Inflammatory macrophage treated with lipopolysaccharide for 4 hours (primary cell): ENCODE measurements at places on chromosomes 2 and 18.
A peak's percentile ranks its signal among the peaks of the same experiment; 100 is the strongest.

DNA sequence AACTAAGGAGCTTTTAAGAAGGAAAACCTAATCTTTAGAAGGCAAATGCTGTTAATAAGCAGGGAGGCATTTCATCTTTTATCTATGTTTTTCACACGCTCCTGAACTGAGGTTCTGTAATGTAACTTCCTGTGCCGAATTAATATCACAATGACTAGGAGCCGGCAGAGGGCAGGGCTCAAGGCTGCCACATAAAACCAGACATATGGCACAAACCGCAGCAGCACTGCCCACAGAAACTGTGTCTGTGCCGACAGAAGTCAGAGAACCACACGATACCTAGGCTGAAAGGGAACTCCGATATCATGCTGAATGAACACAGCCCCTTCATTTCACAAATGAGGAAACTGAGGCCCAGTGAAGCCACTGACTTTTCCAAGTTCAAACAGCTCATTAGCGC lies 112.1 kb downstream of the EIPR1 start:
- no peak for DNase-seq

DNA sequence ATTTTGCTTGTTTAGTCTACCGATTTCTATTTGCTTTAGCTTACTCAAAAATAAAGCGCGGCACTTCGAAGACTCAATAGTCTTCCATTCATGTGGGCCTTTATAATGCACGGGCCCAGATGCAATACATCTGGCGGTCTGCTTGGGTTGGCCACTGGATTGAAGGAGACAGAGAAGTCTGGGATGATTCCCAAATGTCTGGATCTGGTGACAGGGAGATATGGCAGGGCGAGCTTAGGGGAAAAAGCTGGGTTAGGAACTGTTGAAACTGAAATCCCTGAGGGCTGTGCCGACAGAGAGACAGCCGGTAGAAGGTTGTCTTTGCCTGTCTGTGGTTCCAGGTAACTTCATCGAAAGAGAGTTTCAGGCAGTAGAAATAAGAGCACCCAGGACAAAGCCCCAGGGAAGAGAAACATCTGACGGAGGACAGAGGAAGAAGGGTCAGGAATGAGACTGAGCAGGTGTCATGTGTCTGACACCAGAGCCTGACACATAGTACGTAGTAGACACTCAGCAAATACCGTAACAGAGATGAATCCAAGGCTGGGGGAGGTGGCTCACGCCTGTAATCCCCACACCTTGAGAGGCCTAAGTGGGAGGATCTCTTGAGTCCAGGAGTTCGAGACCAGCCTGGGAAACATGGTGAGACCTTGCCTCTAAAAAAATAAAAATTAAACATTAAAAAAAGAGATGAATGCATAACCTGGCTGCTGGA lies 13.6 kb downstream of the CLUL1 start:
- no peak for DNase-seq

- DNase-seq, result no peak
Observed at GRCh38 chr2:224426656-224427055, 24.7 kb upstream of the FAM124B start.

- no peak for DNase-seq
Observed at GRCh38 chr2:231321021-231321420, 74.5 kb upstream of the B3GNT7 start.

DNA sequence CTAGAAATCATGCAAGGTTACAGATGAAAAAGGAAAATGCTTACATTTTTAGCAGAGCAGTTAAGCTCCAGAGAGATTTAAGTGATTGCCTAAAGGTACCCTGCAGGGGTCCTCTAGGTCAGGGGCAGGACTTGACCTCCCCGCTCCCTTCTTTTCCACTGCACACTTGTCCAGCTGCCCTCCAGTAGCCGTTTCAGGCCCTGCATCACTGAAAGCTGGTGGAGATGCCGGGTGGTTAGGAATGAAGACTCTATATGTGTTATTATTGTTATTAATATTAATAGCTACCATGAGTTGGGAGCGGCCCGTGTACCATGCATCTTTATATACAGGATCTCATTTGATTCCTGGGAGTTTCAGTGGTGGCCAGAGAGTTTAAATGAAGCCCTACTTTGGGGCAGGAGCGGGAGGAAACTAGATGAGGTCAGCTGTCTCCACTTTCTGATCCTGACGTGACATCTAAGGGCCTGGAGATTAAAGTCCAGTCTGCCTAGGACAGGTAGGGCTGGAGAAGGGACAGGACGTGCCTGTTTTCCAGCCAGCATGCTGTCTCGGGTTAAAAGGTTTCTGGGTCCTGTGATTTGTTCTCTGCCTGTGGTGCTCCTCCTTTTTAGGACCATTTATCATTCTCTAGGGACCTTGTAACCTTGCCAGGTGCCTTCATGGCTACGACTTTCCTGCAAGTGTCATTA lies 2.1 kb downstream of the TMEM37 start:
- DNase-seq, result no peak

DNA sequence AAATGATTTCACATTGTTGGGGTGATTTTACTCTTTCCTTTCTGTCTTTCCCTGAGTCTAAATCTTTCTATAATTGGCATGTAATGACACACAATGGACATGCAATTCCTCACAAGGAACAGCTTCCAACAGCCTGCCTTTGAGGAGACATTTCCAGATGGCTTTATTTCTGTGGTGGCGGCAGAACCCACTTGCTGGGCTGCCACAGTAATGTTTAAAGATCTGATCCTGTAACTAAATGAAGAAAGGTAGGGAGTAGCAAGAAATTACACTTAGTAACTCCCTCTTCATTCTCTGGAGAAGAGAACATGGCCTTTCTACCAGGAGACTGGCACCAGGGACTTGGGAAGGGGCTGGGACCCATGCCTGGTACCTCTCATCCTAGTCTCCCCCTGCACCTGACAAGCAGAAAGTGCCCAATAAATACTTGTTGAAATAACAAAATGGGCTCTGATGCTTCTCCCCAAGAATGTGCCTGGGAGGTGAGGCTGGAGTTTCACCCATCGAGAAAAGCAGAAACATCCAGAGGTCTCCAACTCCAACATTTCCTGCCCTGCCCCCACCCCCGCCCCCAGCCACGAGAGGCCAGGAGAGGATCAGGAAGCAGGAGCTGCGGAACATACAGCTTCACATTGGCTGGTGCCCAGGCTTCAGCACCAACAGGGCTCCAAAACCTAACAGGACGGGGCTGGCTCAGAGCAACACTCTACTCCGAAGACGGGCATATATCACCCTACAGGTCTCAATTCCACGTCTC lies 92.1 kb downstream of the PXDN start:
- DNase-seq, result no peak

DNA sequence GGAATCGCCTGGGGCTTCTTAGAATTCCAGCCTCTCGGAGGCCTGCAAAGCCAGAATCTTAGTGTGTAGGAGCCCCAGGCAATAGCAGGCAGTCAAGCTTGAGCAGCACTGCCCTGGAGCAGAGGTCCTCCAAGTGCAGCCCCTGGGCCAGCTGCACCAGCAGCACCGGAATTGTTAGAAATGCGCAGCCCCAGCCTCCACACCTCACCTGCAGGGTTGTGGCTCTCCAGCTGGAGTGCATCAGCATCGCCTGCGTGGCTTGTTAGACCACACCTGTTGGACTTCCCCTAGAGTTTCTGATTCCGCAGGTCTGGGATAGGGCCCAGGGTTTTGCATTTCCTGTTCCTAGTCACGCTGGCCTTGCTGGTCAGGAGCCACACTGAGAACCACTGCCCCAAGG lies 100.3 kb downstream of the ASAP2 start:
- DNase-seq, result no peak

DNA sequence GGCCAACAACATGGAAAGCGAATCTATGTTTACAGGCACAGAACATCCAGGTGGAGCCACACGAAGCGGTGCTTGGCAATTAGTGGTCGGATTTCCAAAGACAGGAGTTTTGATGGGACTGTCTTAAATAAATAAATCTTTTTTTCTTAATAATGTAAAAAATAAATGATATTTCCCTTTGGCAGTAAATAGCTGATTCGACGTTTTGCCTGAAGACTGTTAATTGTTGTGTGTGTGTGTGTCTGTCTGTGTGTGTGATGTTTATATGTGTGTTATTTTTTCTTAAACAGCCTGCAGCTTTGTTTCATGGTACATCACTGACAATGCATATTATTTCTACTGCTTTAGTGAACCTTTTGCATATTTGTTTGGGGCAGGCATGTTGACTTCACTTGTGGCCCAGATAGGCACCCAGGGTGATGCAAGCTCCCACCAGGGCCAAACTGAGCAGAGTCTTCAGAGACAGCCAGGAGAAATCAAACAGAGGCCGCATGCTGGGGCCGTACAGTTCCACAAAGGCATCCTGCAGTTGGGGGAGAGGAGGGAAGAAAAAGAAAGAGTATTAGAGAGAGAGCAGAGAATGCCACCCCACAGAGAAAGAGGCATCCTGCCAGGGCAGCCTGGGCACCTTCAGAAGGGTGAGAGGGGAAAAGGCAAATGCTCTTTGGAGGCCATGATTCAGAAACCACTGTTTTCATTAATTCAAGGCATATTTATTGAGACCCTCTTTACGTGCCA lies 191.2 kb downstream of the BCL2 start:
- DNase-seq, result no peak

DNA sequence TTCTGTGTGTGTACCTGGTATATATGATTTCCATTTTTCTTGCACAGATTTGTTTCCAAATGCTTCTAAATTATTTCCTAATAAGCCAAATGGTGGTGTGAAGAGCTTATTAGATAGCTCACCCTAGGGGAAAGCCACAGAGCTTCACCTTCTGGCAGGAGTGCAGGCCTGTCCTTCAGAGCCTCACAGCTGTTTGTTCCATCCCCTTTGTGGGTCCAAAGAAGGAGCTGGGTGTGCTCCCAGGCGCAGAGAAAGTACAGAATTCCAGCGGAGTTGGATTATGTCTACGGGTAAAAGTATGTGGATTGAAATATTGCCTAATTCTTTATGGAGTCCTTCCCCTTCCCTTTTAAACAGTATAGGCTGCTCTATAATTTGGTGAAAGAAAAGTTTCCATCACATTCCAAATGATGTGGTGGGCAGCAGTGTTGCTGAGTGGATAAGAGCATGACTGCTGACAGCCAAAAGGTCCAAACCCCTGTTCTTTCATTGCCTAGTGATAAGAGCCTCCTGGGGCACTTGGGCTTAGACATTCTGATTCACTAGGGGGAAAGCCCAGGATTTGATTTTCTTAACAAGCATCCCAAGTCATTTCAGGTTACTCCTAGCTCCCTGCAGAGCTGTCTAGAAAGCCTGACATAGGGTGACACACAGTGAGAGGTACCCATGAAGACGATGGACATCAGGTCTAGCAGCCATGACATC lies 86.6 kb downstream of the WDSUB1 start:
- no peak for DNase-seq

- DNase-seq, result peak; percentile 6
Observed at GRCh38 chr2:107712857-107713256, 113.8 kb upstream of the RGPD4 start.

- no peak for DNase-seq
Observed at GRCh38 chr2:30252723-30253701, 21.7 kb downstream of the LBH start.

DNA sequence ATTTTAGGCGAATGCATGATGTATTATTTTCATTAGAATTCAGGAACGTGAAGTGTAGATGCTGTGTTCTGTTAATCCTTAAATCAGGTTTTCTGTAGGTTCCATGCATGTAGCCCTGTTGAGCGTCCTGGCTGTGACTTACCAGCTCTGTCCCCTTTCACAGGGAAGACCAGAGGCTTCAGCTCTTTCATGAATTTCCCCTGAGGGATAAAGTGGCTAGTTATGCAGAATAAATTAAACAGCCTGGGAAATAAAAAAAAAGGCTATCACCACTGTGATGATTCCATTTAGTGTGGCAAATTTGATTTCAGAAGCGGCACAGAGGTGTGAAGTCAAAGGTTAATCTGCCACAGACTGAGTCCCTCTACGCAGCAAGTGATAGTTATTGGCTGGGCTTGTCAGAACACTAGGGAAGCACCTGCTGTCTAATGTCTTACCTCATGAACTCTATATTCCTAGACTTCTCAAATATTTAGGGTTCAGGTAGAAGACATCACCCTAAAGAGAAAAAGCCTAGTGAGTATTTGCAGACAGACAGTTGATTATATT lies 61.6 kb upstream of the LINC00305 start:
- no peak for DNase-seq

DNA sequence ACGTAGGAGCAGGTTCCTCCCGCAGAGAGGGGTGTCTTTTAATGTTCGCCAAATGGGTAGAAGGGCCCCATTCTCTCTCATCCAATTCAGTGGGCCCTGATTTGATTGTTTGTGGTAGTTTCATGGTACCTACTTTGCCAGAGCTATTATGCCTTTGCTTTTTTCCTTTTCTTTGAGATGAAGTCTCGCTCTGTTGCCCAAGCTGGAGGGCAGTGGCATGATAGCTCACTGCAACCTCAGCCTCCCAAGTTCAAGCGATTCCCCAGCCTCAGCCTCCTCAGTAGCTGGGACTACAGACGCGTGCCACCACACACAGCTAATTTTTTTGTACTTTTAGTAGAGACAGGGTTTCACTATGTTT lies 59.7 kb downstream of the DDX1 start:
- DNase-seq, result no peak

DNA sequence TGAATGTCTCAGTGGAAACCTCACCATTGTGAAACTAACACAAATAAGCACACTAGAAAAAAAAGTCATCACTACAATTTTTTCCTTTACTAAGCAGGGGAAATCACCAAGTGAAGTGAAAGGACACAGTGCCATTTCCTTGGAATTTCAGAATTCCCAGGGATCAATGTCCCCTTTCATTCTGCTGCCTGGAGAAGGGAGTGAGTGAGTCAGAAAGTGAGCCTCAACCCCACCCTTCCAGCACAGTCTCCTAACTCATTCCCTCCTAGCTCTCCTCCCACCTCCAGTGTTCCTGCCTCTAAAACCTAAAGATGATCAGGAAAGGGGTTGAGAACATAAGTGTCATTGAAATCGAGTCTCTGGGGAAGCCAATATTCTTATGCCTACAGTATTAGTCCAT lies 608.5 kb downstream of the RNF144A start:
- no peak for DNase-seq

DNA sequence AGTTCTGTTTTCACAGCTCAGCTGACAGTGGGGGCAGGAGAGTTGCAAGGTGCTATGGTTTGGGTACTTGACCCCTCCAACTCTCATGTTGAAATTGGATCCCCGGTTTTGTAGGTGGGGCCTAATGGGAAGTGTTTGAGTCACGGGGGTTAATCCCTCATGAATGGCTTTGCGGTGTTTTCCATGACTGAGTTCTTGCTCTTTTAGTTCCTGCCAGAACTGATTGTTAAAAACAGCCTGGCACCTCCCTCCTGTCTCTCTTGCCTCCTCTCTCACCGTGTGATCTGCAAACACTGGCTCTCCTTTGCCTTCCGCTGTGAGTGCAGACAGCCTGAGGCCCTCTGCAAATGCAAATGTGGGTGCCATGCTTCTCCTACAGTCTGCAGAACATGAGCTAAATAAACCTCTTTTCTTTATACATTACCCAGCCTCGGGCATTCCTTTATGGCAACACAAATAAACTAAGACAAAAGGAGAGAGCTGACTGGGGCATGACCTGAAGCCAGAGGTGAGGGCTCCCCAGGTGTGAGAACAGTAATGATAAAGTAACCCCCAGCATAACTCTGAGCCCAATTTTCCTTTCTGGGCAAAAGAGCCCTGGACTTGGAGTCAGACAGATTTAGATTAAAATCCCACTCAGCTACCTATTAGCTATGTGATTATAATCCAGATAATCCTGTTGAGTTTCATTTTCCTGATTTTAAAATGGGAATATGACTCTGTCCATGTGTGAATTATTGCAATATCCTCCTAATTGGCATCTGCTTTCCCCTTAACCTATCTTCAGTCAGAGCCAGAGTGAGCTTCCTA lies 64.9 kb upstream of the CAPN13 start:
- no peak for DNase-seq

- DNase-seq, result no peak
Observed at GRCh38 chr18:10789180-10789579, 263.4 kb downstream of the NAPG start.
